ENCODE measurements at places on chromosomes 3 and 15. TPM values are rescaled to one million over a fixed set of nuclear protein-coding genes. Genes with fewer than 3 reads are reported as not detected.

- DNase-seq: no peak
Observed at GRCh38 chr15:82393671-82394070, 35.9 kb upstream of the GOLGA6L9 start.

DNA sequence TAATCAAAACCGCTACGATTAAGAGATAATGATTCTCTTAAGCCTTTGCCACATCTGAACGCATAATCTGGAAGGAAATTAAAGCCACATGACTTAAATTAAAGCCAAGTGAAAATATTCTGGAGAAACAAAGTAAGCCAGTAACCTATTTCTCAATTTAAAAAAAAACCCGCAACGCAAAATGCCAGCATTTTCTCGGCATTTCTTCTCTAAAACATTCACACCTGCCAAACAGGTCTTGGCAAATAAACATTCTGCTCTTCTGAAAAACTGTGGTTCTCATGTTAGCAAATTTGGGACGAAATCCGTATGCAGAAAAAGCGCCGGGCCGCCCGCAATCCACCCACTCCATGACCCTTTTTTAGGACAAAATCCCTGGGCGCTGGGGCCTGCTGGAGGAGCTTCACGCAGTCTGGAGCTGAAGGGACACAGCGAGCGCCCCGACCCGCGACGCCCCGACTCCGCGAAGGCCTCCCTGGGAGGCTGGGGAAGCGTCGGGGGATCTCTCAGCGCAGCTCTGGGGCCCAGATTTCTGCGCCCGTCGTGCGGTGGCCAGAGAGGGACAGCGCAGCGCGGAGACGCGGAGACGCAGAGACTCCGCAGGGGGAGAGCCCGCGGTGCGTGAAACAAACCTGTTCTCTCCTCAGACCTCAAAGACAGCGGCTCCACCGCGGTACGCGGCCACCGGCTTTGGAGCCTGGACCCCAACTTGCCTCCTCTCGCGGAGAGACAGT is 471 bp downstream of the NKIRAS1 start:
- DNase-seq: no peak

- DNase-seq: no peak
Observed at GRCh38 chr3:17384567-17385296, 357.7 kb downstream of the TBC1D5 start.

The MED12L gene
- 10.8 TPM for total RNA-seq

The INKA1 gene
- not detected for total RNA-seq
